NCI-H748 treated with DMSO at 0.1 percent for 48 hours (cell line): ENCODE measurements at places on chromosomes 5 and 9.

DNA sequence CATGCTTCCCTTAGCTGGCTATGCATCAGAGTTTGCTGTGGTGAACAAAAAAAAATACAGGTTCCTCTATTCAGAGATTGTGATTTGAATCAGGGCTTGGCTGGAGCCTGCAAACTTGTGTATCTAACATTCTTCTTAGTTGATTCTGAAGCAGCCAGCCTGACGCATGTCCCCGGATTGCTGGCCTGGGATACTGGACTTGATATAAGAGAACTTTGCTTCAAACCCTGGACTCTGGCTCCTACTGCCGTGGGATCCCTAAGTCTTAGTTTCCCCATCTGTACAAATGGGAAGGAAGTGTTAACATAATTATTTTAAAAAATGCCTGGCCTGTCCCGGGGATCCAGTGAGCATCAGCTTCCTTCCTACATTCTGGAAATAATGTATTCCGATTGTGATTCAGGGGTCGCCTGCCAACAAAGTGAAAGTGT lies 292.8 kb downstream of the ARHGEF28 start:
- no peak for DNase-seq

GRCh38 chr5:15248731-15249130 lies 251.2 kb upstream of the FBXL7 start:
- no peak for DNase-seq

GRCh38 chr9:74765481-74765971 lies 122.2 kb downstream of the TRPM6 start:
- no peak for DNase-seq

DNA sequence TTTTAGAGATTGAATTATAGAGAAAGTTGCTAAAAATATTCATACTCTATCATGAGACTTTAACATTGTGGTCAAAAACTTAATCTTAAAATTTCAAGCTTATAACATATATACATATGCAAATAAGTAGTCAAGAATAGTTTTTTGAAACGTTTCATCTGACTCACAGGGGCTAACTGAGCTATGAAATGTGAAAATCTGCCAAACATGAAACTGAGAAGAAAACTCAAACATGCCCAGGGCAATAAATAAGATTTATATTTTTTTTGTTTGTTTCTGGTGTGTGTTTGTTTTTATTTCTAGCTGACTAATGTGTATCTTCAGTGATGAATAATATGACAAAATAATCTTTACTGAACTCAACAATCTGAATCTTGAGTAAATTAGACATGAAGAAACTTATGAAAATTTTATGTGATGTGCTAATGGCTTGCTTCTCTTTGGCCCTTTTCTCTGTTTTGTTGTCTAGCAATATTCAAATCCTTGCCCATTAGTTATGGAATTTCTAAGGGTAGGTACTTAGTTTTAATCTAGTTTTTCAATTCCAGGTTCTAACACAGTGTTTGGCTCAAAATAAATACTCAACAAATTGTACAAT lies 99.9 kb downstream of the FAM174A start:
- no peak for DNase-seq

DNA sequence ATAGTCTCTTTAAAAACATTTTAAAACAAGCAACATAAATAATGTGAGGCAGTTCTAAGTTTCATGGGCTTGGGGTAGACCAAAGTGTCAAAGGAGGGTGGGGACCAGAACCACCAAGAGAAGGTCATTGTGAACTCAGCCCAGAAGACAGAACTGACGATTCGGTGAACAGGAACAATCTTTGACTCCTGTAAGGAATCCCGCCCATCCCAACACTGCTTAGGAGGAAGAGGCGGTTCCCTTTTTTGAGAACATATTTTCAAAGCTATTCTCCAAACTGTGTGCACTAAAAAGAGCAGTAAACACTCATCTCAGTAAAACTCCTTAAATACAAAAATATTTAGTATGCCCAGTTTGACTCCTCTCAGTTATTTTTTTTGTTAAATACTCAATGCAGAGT lies 176.5 kb upstream of the TLE4 start:
- DNase-seq, result no peak

DNA sequence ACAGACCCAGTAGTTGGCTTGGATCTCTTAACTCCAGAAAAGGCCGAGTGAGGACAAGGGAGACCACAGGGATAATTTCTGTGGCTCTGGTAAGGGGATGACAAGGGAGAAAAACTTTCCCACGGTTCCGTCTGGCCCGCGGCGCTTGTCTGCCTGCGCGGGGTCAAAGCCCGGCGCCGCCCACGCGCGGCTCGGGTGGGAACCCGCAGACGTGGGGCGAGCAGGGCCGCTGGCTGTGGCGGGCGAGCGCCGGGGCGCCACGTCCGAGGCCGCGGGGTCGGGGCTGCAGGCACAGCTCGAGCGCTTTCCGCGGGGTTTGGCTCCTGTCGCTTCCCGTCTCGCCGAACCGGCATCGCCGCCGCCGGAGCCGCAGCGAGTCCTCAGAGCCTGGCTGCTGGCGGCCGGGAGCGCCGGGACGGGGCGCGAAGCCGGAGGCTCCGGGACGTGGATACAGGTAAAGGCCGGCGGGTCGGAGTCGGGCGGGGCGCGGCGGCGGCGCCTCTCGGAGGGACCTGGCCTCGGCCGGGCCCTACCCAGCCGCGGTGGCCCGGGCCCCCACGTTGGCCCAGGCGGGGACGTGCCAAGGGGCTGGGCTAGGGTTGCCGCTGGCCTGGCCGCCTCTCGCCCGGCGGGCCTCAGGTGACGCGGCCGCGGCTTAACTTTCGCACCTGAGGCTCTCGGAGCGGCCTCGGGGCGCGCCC lies at the start of gene RNF180:
TSS of gene RNF180 (plus strand) at position 344 of the 701 bp plus-strand sequence. CDS start 34,965 bp downstream, outside the sequence.
- DNase-seq, result no peak
